ENCODE measurements at places on chromosomes 4 and X.

- DNase-seq: no peak
These were observed 121.2 kb upstream of the CXXC4 start for GRCh38 chr4:104615926-104616325.

DNA sequence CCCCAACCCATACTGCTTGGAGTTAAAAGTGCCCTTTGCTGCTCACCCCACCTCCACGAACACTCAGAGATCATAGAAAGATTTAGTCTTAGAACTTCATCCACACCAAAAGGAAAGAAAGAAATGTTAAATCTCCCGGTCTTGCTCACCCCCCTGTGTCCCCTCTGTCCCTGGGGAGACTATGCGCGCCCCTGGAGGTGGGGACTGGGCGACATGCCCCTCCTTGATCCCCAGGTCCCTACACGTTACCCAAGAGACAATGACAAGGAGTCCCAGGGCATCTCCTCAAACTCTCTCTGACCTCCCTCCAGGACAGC lies 620 bp downstream of the ITM2A start:
- no peak for DNase-seq

GRCh38 chr4:112290341-112290740 lies 4.6 kb upstream of the TIFA start:
- DNase-seq: no peak

DNA sequence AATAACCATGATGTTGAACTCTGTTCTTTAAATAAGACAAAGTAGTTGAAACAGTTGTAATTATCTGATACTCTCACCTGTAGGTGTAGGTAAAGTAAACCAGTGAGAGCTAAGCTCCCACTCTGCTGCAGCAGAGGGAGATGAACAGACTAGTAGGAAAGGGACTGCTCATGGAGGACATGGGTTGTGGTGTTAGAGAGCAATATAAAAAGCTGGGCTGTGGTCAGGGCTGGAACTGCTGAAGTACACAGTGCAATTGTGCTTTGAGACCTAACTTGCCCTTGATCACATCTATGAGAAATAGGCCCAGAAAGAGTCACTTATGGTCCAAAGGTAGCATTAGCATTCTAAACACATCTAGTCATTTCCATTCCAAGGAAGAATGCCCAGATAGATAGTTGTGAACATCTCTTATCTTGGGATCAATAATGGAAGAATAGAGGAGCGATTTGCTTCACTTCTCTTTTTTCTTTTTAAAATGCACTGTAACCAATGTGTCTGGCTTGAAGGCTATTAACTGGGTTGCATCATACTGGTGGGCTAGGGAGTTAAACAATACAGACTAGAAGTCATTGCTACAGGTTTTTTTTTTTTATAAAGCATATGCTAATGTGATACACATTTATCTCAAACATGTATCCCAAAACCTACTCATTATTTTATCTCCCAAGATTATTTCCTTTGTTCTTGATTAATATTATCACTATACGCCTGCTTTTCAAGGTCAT lies 251.3 kb upstream of the CENPE start:
- DNase-seq: no peak

DNA sequence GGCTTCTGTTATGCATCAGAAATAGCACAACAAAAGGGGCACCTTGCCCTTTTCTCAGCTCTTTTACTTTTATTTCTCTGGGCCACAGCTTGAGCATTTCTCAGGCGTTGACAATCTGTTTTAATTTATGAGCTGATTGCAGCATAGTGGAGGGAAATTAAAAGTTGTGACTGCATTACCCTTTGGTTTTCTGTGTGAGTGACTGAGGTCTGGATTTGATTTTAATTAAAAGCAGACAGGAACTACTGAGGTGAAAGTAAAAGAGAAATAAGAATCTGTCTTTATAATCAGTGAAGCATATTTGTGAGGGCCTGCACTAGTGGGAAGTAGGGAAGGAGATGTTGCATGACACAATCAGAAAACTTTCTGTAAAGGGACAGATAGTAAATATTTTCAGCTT lies 43.4 kb upstream of the GEMIN8 start:
- no peak for DNase-seq

- DNase-seq: no peak
These were observed 122.3 kb downstream of the ARHGAP10 start for GRCh38 chr4:147854154-147854553.

Data from BE2C (cell line).